ENCODE measurements at places on chromosomes 1 and 21.

GRCh38 chr1:39632682-39633417 is 6.6 kb downstream of the HEYL start:
- DNase-seq, result no peak

DNA sequence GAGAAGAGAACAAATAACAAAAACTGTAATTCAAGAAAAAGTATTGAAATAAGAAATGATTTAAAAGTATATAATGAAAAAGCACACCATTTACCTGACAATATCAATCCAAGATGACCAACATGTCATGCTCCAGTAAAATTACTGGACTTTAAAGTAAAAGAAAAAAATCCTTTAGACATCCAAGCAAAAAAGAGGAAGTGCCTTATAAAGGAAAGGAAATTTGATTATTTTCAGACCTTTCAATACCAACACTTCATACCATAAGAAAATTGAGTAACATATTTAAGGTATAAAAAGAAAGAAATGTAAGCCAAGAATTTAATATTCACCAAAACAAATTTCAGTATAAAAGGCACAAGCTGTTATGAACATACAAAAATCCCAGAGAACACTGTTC is 46.2 kb upstream of the SSX2IP start:
- no peak for DNase-seq

DNA sequence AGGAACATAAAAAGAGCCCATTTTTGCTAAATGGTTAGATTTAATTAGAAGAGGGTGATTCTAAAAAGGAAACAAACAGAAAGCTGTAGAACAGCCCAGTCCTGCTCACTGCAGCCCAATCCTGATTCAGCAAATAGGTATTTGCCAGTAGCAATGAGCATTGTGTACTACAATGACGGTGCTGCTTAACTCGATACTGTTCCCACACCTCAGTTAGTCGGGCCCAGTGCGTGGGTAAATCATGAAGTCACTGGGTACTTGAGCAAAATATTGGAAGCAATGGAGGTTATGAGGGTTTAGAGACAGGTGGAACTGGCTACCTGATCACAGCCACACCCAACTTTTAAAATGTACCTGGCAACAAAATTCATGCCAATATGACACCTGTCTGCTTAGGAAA is 101.5 kb upstream of the ADGRL2 start:
- no peak for DNase-seq

GRCh38 chr1:51578383-51579109 is 38.3 kb upstream of the OSBPL9 start:
- no peak for DNase-seq

GRCh38 chr1:109762821-109763645 is 690 bp downstream of the EPS8L3 start:
- no peak for DNase-seq

- DNase-seq, result no peak
Observed at GRCh38 chr1:161801955-161802354, 35.8 kb downstream of the ATF6 start.

DNA sequence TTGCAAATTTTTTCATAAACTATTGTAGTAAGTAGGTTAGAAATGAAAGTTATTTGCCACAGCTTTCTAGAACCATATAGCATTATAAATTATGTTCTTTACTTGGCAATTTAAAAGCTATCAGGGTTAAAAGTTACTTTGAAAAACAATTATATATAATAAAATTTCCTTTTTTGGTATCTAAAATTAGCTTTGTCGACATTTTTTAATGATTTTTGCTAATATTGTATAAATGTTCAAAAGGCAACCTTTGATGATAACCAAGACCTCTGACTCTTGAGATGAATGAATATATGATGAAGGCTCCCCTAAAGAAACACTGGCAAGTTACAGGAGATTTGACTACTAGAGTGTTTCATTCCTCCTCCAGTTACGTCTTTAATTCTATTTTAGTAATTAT is 121.2 kb downstream of the CDC42BPA start:
- no peak for DNase-seq

DNA sequence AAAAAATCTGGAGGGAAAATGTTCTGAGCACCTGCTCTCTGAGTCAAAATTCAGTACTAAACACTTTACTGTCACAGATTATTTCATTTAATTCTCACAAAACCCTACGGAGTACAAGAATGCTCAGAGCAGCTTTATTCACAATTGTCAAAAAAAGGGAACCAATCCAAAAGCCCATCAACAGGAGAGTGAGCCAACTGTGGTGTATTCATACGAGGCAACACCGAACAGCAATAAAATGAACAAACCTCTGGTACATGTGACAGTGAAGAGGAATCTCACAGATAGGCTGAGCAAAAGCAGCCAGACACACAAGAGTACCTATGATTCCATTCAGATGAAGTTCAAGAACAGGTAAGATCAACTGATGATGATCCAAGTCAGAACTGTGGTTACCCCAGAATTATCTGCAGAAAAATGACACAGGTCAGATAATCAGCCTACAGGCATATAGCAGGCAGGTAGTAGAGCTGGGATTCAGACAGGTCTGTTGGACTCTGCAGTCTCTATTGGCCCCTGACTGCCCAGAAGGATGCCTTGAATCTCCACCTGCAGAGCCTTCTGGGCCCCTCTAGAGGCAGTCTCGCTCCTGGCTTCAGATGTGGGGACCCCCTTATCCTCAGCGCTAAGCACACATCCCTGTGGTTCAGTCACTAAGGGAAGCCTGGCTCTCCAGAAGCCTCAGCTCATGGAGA is 19.2 kb downstream of the SLC9A1 start:
- DNase-seq, result no peak

DNA sequence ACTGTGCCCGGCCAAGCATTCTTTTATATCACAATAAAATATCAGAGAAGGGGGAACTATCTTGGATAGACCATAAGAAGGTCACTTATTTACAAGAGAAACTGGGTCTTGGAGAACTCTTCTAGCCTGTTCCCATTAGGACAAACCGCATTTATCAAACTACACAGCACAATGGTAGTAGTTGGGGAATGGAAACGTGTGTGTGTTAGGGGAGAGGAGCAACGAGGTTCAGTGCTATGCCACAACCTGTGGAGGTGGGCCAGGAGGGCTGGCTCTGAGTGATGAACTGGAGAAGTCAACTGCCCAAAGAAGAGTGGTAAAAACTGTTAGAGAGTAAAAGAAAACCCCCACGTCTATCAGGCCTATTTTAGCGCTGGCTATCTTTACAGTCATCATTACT is 1.6 kb downstream of the DONSON start:
- DNase-seq, result no peak

GRCh38 chr1:50564417-50564816 is 141.2 kb upstream of the DMRTA2 start:
- no peak for DNase-seq

- no peak for DNase-seq
Observed at GRCh38 chr1:102032534-102032933, 35.8 kb upstream of the OLFM3 start.

DNA sequence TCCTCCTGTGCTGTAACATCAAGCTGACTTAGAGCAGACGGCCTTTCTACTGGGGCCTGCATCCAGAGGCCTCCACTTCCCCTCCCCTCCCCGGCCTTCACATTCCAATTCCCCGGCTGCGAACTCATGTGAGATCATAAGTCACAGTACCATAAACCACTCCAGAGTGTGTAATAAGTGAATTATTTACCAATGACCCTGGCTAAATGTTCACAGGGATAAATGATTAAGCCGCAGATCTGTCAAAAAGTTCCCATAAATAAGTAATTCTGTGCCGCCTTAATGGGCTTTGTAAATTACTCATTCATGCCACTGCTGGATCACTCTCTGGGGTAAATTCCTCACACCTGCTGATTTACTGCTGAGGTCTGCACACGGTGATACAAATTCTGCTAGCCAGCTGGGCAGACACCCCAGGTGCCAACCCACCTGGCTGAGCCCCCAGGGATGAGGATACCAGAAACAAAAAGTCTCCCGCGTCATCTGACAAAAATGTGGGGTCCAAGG is 27.4 kb upstream of the KIRREL1 start:
- DNase-seq, result no peak

DNA sequence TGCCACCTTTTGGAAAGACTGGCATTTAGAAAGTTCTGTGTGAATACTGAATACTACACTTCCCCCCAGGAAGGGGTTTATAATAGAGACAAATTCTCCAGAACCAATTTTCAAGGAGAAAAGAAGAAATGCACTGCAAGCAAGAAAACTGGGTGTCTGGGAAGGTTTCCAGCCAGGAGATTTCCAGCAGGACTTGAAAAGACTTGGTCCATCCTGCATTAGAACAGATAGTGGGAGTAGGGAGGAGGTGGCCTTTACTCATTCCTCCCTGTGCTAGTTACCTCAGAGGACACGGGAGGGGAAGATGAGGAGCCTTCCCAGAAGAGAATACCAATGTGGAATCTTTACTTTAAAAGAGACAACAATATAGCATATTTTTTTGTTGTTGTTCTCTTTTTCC is 52.4 kb downstream of the FAM78B start:
- DNase-seq, result no peak

- no peak for DNase-seq
Observed at GRCh38 chr1:230087028-230087716, 20.1 kb downstream of the GALNT2 start.

- no peak for DNase-seq
Observed at GRCh38 chr1:196677781-196678509, 26.1 kb downstream of the CFH start.

DNA sequence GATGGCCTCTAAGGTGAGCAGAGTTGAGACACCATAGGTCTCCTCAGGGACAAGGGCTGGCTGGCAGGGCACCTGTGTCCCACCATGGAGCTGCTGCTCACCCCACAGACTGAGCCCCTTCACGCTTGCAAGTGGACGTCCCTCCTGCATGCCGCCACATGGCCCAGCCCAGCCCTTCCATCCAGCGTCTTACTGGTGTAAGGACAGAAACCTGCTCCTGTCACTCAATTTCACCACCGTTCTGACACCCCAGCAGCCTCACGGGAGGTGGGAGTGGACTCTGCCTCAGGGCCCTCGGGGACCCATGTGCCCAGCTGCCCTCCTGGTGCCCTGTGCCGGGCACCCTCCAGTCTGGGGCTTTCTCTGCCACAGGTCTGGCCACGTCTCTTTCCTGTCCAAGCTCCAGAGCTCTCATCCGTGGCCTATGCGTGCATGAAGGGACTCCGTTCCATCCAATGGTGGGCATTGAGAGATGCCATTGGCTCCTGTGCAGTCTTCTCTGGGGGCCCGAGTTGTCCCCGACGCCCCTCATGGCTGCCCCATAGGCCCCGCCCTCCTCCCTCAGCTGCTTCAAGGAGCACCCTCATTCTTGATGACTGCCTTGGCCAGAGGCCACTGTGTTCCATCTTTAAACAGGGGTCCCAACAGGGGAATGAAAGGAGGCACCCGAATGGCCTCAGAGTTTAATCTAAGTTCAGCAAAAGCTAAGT is 42.6 kb upstream of the COL6A1 start:
- no peak for DNase-seq

DNA sequence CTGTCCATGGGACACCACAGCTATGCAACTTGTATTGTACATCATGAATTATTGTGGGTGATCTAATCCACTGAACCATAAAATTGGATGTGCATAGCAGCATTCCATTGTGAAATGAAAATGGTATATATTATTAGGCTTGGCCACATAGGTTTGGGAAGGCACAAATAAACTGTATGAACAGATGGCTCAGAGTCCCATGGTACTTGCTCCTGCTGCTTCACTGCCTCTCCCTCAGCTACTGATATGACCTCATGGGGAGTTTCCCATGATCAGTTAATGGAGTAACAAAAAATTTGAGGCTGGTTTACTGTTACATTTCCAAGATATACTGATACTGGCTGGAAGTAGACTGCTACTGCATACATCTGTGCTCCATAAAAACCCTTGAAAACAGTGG is 152.7 kb upstream of the NEGR1 start:
- no peak for DNase-seq

DNA sequence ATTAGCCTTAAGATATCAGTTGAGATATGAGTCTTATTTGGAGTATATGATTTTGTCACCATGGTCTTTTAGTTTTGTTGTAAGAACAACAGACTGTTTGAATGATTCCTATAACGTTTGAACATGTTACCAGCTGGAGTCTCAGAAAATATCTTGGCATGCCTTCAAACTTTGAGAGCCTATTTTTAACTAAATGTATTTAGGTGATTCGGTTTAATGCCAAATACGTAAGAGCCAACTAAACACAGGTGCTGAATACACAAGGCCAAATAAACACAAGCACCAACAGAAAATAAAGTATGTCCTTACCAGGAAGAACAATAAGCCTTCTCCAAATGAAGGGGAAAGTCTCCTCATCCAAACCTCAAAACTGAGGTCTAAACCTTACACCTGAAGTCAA is 48.6 kb downstream of the PRKACB start:
- no peak for DNase-seq

DNA sequence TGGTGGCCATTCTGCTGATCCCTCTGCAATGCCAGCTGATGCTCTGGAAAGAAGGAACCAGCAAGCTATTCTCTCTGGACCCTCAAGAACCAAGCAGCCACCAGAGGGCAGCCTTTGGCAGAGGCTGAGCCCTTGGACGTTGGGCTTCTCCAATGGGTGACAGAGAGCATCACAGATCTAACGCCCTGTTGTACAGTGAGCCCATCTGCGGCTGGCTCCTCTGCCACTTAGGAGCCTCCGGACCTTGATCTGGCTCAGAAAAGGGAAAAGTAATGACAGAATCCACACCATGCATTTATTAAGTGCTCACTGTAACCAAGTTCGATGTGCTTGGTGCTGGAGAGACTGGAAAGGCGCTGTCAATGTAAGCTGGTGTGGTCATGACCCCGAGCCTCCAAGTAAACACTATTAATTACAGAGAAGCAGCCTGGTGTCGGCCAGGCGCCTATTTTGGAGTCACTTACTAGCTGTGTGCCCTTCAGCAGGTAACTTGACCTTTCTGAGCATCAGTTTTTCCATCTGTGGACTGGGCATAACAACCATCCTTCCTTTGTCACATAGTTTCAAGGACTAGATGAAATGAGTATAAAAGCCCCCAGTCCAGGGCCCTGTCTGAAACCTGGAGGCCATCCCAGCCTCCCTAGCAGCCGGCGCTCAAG is 34.9 kb downstream of the ECE1 start:
- DNase-seq, result no peak

GRCh38 chr1:110648417-110648816 is 26.3 kb downstream of the KCNA3 start:
- DNase-seq, result no peak

DNA sequence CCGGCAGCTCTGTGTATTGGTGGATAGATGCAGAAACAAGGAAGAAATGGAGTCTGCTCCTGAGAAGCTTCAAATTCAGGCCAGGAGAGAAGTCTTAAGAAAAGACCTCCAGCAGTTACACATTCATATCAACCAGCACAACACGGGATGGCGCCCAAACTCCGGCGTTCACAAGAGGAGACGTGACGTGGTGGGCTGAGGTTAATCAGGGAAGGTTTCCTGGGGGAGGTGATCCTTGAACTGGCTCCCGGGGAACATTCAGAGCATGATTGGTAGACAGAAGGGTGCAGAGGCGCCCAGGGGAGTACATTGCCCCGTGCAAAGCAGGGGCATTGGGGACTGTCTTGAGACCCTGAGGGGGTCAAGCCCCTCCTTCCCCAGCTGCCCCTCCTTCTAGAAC is 27.7 kb upstream of the SPSB1 start:
- no peak for DNase-seq

DNA sequence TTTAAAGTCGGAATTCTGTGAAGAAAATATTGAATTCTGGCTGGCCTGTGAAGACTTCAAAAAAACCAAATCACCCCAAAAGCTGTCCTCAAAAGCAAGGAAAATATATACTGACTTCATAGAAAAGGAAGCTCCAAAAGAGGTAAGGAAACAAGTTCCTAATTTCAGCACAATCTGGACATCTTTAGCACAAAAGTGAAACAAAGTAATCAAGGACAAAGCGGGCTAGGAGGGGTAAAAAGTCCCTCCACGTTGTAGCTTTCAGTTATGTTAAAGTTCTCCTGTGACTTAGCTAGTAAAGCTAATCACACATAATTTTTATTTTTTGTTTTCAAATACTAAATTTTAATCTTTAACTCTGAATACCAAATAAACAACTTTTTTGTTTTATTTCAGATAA is 2.2 kb downstream of the RGS2 start:
- no peak for DNase-seq

All from forelimb muscle (tissue), 1 donor.